NCI-H748 treated with DMSO at 0.1 percent for 48 hours (cell line): ENCODE measurements at places on chromosomes 3 and 15.

DNA sequence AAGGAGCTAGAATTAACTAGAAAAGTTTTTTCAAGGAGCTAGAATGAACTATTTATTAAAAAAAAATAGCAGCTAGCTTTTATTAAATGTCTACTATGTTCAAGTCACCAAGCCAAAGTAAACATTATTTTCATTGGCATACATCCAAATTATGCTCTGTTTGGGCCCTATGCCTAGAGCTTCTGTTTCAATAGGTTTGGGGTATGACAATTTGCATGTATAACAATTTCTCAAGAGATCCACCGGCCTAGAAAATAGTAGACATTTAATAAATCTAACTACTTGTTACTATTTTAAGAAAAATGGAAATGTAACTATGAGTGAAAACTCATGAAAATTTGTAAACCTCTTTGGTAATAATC is 8.0 kb downstream of the GABRR3 start:
- no peak for DNase-seq

- no peak for DNase-seq
Measured at GRCh38 chr15:31285772-31286261, 40.8 kb upstream of the KLF13 start.

- no peak for DNase-seq
Measured at GRCh38 chr3:47017504-47018268, 38.2 kb downstream of the NBEAL2 start.

- no peak for DNase-seq
Measured at GRCh38 chr3:178320456-178321351, 215.5 kb upstream of the KCNMB2 start.

- no peak for DNase-seq
Measured at GRCh38 chr3:162094301-162094700, 597.7 kb downstream of the OTOL1 start.

- DNase-seq: no peak
Measured at GRCh38 chr3:7875925-7876324, 625.7 kb upstream of the LMCD1 start.

GRCh38 chr15:71736286-71736947 is 73.9 kb upstream of the NR2E3 start:
- DNase-seq: no peak

- DNase-seq: no peak
Measured at GRCh38 chr3:168034152-168034928, 61.4 kb downstream of the GOLIM4 start.

DNA sequence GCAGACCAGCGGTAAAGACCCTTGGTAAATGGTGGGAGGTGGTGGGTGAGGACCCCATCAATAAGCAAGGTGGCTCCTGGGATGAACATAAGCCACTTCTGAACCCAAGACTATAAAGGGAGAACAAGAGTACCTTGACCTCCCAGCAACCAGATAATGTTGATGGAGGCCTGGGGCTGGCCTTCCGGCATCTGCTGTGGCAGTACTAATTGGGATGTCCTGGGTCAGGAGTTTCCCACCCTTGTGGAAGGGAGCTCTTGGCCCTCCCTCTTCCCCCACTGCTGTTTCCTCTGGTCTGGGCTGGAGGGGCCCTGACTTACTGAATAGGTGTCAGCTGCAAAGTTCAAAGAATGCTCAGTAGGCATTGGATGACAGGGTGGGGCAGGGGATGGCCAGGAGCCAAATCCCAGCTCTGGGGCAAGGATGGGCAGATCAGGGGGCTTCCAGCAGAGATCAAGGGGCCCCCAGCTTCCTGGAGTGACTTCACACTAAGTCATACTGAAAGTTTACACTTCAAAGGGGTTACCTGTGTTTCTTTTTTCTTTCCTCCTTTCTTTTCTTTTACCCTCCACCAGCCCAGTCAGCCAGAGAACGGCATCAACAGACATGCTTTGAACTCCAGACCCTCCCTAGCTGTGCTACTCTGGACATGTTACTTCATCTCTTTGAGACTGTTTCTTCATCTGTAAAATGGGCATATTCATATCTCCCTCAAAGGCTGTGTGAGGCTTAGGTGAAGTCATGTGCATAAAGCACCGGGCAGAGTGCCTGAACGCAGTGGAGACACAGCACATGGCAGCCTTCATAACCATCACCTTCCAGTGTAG is 1.5 kb downstream of the RBP1 start:
- DNase-seq: no peak

DNA sequence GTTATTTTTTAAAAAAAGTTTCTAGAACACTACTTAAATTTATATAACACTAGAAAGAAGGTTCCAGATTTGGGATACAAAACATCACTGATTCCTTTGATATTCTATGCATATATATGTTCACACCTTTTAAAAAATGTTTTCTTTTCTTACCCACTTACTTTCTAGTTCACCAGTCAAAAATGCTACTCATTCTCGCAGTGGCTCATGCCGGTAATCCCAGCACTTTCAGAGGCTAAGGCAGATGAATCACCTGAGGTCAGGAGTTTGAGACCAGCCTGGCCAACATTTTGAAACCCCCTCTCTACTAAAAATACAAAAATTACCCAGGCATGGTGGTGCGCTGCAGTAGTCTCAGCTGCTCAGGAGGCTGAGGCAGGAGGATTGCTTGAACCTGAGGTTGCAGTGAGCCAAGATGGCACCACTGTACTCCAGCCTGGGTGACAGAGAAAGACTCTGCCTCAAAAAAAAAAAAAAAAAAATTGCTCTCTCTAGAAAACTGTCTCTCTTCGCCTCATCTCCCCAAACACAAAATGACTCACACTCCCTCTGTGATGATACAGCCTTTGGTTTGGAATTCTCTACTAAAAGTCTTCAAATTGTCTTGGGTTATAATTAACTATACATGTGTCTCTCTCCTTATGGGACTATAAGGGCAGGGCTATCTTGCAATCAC is 52.6 kb upstream of the TGFBR2 start:
- no peak for DNase-seq

DNA sequence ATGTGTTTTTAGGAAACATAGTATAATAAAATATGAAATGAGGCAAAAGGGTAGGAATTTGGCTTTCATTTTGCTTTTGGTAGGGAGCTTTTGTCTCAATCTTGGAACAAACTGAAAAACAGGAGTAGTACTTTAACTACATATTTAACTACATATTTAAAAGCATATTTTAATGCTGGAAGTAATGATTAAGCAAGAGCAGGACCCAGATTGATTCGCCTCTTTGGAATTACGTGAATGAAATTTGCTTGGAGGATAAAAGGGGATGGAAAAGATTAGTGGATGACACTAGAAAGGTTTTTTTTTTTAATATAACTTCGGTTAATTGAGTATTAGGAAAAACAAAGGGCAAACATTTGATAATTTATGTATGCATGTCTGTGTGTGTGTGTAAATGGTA is 11.2 kb upstream of the TMEM212 start:
- DNase-seq: no peak

GRCh38 chr3:146636881-146637280 is 31.7 kb upstream of the PLSCR5 start:
- no peak for DNase-seq
